Lower lobe of right lung (tissue), 2 donors: ENCODE measurements at places on chromosomes 1 and 21. TPM values are rescaled to one million over a fixed set of nuclear protein-coding genes. Genes with fewer than 3 reads are reported as not detected.

PIGP gene
- total RNA-seq: 28.7 TPM

AADACL4 gene
- not detected for total RNA-seq

VHLL gene
- total RNA-seq: not detected

FLG2 gene
- not detected for total RNA-seq

NSL1 gene
- total RNA-seq: 30.8 TPM

LACTBL1 gene
- total RNA-seq: not detected

ARHGAP29 gene
- total RNA-seq: 63.8 TPM

TIPRL gene
- total RNA-seq: 23.7 TPM

HSD3B1 gene
- not detected for total RNA-seq

AUNIP gene
- not detected for total RNA-seq

CD1E gene
- total RNA-seq: 2.6 TPM

RNASEL gene
- total RNA-seq: 16.5 TPM

EGLN1 gene
- 29.7 TPM for total RNA-seq

HMCN1 gene
- 28.0 TPM for total RNA-seq

NAV1 gene
- total RNA-seq: 24.5 TPM

MATN1 gene
- total RNA-seq: not detected

BARHL2 gene
- not detected for total RNA-seq

NUAK2 gene
- 6.8 TPM for total RNA-seq

LRRC38 gene
- total RNA-seq: not detected

TTC13 gene
- total RNA-seq: 17.0 TPM

B3GALT2 gene
- total RNA-seq: 3.8 TPM

UTS2 gene
- total RNA-seq: not detected

ATAD3C gene
- 7.8 TPM for total RNA-seq

TSSK3 gene
- total RNA-seq: 2.1 TPM

WNT2B gene
- 11.8 TPM for total RNA-seq

HCRTR1 gene
- not detected for total RNA-seq

GPR161 gene
- 9.6 TPM for total RNA-seq

CSTB gene
- total RNA-seq: 154 TPM

MYBPHL gene
- 2.8 TPM for total RNA-seq

PPCS gene
- total RNA-seq: 55.0 TPM

FAM177B gene
- 0.56 TPM for total RNA-seq

CHIA gene
- 10.9 TPM for total RNA-seq

IL24 gene
- total RNA-seq: not detected

PUM1 gene
- 121 TPM for total RNA-seq

RAB42 gene
- total RNA-seq: 7.0 TPM

SLC45A3 gene
- total RNA-seq: 6.8 TPM

RHOU gene
- total RNA-seq: 22.9 TPM

OR2M2 gene
- not detected for total RNA-seq

RPE65 gene
- not detected for total RNA-seq

UBE2U gene
- not detected for total RNA-seq

NGF gene
- 0.97 TPM for total RNA-seq

GPR3 gene
- total RNA-seq: 0.18 TPM

C8A gene
- not detected for total RNA-seq

RNF19B gene
- 27.9 TPM for total RNA-seq

TGFBR3 gene
- total RNA-seq: 51.7 TPM

KRTAP13-2 gene
- not detected for total RNA-seq

PRXL2B gene
- 26.3 TPM for total RNA-seq

IFNLR1 gene
- 11.7 TPM for total RNA-seq

CNIH4 gene
- 77.4 TPM for total RNA-seq

OVAAL gene
- total RNA-seq: not detected

MSTO1 gene
- 31.1 TPM for total RNA-seq

KISS1 gene
- total RNA-seq: not detected

ATP1A4 gene
- 1.1 TPM for total RNA-seq

SPRR5 gene
- not detected for total RNA-seq

C1orf53 gene
- total RNA-seq: 2.0 TPM

TRABD2B gene
- total RNA-seq: 1.8 TPM

FTCD gene
- total RNA-seq: 1.5 TPM

VANGL1 gene
- 10.9 TPM for total RNA-seq

PLA2G2F gene
- not detected for total RNA-seq

PRDM16 gene
- 19.2 TPM for total RNA-seq
